Stimulated activated CD8-positive, alpha-beta memory T cell treated with anti-CD3 and anti-CD28 coated beads, Interleukin-4, amount 100 ng/mL, for 4 hours (primary cell): ENCODE measurements at places on chromosomes 16 and 17.

DNA sequence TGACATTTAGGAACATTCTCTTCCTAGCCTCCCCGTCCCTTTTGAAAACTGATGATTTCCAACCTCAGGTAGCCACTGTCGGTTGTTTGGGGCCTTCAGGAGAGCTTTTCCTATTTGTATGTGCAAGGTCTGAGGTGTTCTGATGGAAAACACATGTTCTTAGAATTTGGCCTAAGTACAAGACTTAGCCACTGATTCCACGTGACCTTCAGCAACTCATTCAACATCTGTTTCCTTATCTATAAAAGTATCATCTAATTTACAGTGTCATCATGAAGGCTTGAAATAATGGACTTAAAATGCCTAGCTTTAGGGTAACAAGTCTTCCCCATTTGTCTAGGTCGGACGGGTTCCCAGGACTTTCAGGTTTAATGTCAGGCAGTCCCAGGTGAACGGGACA is 259.3 kb downstream of the SOX9 start:
- DNase-seq = no peak

DNA sequence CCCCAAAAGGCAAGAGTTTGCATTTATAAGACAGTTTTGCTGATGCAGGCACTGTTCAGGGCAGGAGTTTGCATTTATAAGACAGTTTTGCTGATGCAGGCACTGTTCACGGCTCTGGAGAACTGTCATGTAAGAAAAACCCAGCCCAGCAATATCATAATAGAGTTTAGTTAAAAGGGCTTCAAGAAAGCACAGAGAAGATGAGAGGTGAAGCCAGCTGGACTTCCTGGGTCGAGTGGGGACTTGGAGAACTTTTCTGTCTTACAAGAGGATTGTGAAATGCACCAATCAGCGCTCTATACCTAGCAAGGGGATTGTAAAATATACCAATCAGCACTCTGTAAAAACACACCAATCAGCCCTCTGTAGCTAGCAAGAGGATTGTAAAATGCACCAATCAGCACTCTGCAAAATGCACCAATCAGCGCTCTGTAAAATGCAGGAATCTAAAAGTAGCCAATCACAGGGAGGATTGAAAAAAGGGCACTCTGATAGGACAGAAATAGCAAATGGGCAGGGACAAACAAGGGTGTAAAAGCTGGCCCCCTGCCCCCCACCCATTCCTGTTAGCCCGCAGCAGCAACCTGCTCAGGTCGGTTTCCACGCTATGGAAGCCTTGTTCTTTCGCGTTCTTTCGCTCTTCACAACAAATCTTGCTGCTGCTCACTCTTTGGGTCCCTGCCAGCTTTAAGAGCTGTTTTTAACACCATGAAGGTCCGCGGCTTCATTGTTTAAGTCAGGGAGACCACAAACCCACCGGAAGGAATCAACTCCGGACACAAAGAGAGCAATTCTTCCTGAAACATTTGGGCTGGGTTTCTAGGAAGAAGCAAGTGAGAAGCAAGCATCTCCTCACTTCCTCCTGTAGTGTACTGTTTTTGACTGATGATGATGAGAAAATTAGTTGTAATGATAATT is 1.8 kb upstream of the CBX1 start:
- DNase-seq = no peak

- DNase-seq = no peak
Measured at GRCh38 chr16:77191259-77191969, 424 bp downstream of the MON1B start.

GRCh38 chr17:81401723-81402529 is 6.7 kb downstream of the BAHCC1 start:
- no peak for DNase-seq

- DNase-seq = no peak
Measured at GRCh38 chr16:88383401-88384221, 852 bp downstream of the ZNF469 start.

- no peak for DNase-seq
Measured at GRCh38 chr16:22694887-22695382, 119.0 kb upstream of the HS3ST2 start.

DNA sequence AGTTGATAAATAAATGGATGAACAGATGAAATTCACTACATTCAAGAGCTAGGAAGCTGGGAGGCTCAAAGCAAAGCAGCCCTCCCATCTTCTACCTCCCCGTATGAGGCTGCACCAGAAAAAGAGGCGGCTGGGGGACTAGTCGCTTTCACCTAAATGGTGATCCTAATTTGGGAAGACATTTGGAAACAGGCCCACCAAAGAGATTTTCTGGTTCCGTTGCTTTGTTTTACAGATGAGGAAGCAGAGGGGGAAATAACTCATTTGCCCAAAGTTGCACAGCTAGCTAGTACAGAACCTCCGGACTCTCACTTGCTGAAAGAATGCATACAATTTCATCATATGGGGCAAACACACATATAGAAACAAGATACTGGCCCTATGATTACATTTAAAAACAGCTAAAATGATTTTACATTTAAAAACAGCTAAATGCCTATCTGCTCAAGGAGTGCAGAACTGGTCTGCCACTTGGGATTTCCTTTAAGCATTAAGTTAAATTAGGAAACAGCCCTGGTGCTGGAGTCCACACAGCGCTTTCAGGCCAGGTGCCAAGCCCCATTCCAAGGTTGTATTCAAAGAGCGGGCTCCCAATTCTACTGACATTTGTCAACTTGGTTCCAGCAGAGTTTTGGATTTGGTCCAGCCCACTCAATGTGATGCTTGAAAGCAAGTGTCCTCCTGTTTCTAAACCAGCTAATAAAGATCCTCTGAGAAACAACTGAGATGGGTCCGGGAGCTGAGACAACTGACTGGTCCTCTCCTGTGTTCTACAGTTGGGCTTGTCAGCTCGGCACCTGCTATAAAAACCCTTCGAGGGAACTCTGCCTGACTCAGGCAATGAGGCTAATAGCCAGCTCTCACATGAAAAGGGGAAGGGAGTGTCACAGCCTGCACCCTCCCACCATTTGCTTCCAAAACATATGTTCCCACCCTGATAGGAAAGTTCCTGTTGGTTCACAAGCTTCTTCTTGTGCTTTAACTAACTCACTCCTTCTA is 11.7 kb downstream of the ERN1 start:
- DNase-seq = no peak

DNA sequence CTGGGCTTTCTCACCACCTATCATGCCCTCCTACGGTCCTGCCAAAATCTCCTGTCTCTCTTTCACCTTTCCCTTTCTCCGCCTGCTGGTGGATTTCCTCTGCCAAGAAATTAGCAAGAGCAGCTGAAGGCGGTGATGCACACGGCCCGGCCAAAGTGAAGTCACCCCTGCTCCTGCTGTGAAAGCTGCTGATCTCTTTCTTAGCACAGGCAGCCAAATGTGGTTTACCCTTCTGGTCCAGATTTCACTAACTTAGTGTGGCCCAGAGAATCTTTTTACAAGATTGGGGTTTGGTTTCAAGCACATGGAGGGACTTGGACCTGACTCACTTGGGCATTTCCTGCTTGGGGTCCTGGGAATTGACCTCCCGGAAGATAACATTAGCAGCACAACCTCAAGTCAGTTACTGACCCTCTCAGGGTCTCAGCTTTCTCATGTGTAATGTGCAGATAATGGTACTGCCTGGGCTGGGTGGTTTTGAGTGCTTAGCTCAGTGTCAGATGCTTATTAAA is 155.7 kb downstream of the SOCS1 start:
- DNase-seq = no peak

GRCh38 chr17:27332047-27332393 is 38.1 kb downstream of the WSB1 start:
- no peak for DNase-seq
